ENCODE measurements at places on chromosomes 12 and 14.

- H3K36me3 ChIP-seq = peaks cover 16% of the 10 kb centered on the region
- H3K4me1 ChIP-seq = peaks cover 16% of the 10 kb centered on the region
- H3K27me3 ChIP-seq = no peaks in the 10 kb centered on the region
- DNase-seq = no peak
These were observed 324.6 kb downstream of the RAD51B start for GRCh38 chr14:68144051-68144681.

DNA sequence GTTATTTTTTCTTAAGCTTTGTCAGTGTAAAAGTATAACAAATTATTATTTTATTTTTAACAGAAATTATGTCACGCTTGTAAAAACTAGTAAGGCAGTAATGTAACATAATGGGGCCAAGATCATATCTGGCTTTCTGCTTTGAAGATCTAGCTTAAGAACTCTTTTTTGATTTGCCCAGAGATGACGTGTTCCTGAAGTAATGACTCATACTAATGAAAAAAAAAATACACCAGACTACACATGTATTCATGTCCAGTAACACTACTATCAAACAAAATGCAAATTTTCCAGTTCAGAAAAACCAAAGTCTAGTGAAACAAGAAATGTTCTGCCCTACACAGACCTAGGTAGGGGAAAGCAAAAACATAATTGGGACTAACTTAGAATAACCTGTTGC lies 432.2 kb upstream of the ATXN7L3B start:
- H3K27me3 ChIP-seq = no peaks in the 10 kb centered on the region
- no peak overlapping the region for H3K4me3 ChIP-seq
- H3K36me3 ChIP-seq = no peaks in the 10 kb centered on the region
- DNase-seq = no peak
- no peak overlapping the region for H3K27ac ChIP-seq

GRCh38 chr12:124098887-124099286 lies 125.9 kb downstream of the ZNF664 start:
- H3K36me3 ChIP-seq = no peaks in the 10 kb centered on the region
- no peaks in the 10 kb centered on the region for H3K4me1 ChIP-seq
- peaks cover 9% of the 10 kb centered on the region for H3K27me3 ChIP-seq
- no peak overlapping the region for H3K27ac ChIP-seq

GRCh38 chr12:57875753-57876547 lies 29.4 kb upstream of the CTDSP2 start:
- H3K27ac ChIP-seq = no peak overlapping the region
- no peak overlapping the region for H3K4me3 ChIP-seq
- H3K4me1 ChIP-seq = peaks cover 10% of the 10 kb centered on the region
- no peak for DNase-seq
- peaks cover 4% of the 10 kb centered on the region for H3K27me3 ChIP-seq

- H3K36me3 ChIP-seq = no peaks in the 10 kb centered on the region
- H3K4me3 ChIP-seq = no peak overlapping the region
- H3K4me1 ChIP-seq = no peaks in the 10 kb centered on the region
- no peak for DNase-seq
These were observed 61.6 kb downstream of the EFCAB11 start for GRCh38 chr14:89892953-89893352.

DNA sequence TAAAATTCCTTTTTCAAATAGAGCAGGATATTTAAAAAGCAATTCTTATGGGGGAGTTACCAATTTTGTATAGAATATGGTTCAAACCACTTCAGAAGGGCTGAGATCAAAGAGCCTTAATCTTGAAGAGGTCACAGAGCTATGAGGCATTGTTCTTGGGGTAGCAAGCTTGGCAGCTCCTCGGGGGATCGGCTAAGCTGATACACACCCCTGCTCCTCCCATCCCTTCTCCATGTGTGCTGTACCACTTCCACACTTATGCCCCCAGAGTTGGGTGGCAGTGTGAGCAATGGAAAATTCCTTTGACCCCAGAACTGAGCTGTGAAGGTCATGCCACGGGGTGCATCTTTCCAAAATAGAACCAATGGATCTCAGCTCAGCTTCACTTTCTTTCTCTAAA lies 15.0 kb upstream of the TMEM30B start:
- peaks cover 50% of the 10 kb centered on the region for H3K4me1 ChIP-seq
- peaks cover 11% of the 10 kb centered on the region for H3K36me3 ChIP-seq
- H3K4me3 ChIP-seq = peak overlapping the region; percentile 60
- peak overlapping the region; percentile 61 for H3K27ac ChIP-seq
- H3K27me3 ChIP-seq = no peaks in the 10 kb centered on the region

DNA sequence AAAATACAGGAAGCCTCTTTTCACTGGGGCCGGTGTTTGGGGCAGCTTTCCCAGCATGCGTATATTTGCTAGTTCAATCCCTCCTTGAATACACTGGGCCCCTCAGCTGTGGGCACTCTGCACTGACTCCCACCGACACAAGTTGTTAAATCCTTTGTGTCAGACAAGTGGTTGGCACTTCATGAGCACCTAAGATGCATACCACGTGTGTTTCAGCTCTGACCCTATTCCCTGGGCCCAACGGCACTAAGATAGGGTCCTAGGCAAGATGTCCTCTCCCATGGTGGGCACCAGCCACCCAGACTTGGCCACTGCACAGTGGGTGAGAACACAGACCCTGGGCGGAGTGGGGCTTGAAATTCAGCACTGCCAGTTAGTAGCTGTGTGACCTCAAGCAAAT lies 173.8 kb downstream of the BCL11B start:
- H3K36me3 ChIP-seq = peaks cover 2% of the 10 kb centered on the region
- no peak overlapping the region for H3K4me3 ChIP-seq
- no peaks in the 10 kb centered on the region for H3K4me1 ChIP-seq
- H3K27me3 ChIP-seq = no peaks in the 10 kb centered on the region

DNA sequence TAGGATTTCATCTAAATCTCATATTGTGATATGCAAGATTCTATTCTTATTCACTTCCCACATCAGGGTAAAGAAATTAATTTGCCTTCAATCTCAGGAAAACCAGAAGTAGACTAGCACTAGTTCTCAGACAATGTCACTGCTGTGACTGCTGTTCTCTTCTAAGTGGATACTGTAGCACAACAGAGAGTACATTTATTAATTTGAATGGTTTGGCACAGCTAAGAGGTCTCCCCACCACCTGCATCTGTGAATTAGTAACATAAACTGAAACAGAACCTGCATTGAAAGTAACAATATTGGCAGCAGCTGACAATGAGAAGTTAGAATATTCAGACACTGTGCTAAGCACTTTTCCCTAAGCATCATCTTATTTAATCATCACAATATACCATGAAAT lies 253.1 kb downstream of the PDZRN4 start:
- H3K4me3 ChIP-seq = no peak overlapping the region
- peaks cover 2% of the 10 kb centered on the region for H3K4me1 ChIP-seq
- no peaks in the 10 kb centered on the region for H3K27me3 ChIP-seq

- no peak overlapping the region for H3K4me3 ChIP-seq
- H3K36me3 ChIP-seq = peaks cover 6% of the 10 kb centered on the region
- H3K4me1 ChIP-seq = peaks cover 17% of the 10 kb centered on the region
- H3K27ac ChIP-seq = no peak overlapping the region
- peaks cover 92% of the 10 kb centered on the region for H3K27me3 ChIP-seq
These were observed 9.0 kb upstream of the PAX9 start for GRCh38 chr14:36652542-36653201.
